ENCODE measurements at places on chromosomes 2 and 18.

DNA sequence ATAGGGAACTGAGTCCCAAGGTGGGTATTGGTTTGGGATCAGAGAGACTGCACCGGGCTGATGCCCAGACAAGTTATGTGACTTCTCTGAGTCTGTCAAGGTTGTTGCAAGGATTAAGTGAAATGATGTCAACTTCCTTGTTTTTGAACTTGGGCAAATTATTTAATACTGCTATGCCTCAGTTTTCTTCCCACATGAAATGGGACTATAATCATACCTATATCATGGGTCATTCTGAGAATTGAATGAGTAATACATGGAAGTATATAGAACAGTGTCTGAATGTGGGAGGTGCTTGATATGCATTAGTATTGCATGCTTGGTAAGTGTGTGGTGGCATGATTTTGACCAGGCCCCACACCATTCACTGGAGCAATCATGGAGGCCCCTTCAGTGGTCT is 99.0 kb downstream of the PRKCE start:
- no peak for DNase-seq

DNA sequence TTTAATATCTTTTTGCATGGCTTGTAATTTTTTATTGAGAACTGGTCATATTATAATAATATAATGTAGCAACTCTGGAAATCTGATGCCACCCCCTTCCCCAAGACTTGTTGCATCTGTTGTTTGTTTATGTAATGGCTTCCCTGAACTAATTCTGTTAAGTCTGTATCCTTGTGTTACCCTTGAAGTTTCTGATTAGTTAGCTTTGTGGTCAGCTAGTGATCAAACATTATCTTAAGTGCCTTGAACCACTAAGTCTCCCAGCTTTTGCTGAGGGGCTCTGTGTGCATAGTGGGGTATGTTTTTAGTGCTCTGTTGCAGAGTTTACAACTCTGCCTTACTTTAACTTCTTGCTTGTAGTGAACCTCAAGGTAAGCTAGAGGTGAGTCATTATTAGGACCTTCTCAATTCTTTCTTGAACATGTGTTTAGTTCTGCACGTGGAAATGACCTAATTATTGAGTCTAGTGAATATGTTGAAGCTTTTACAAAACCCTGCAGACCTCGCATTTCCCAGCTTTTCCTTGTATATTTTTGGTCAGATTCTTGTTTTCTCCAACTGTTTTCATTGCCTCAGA is 24.8 kb downstream of the SMCHD1 start:
- DNase-seq = no peak

- DNase-seq = no peak
These were observed 140.5 kb downstream of the ST6GAL2 start for GRCh38 chr2:106745468-106745867.

DNA sequence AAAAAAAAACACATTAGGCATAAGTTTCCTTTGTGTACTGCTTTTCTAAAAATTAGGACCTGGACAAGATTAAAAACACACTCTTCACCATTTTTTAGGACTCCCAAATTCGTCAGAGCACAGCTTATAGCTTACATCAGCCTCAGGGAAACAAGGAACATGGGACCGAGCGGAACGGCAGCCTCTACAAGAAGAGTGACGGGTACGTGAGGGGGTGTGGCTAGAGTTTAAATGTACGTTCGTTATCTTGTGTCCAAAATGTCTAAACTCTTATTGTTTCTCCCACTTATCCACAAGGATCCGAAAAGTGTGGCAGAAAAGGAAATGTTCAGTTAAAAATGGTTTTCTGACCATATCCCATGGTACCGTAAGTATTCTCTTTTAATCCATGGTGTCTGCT is 78.9 kb downstream of the ITGB1BP1 start:
- DNase-seq = no peak

DNA sequence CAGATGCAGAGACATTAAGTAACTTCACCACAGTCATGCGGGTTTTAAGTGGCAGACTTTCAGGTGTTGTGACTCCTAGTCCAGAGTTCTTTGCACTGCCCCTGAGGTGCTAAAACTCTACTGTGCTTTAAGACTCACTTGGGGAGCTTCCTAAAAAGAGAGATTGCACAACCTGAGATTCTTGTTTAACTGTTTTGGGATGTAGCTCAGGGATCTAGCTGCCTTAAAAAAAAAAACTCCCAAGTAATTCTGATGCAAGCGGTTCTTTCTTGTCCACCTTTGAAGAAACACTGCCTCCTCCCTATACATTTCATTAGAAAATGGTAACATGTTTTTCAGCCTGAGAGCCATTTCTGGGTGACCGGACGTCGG is 13.0 kb downstream of the IL37 start:
- no peak for DNase-seq

GRCh38 chr2:226581004-226581403 is 218.6 kb downstream of the IRS1 start:
- no peak for DNase-seq

DNA sequence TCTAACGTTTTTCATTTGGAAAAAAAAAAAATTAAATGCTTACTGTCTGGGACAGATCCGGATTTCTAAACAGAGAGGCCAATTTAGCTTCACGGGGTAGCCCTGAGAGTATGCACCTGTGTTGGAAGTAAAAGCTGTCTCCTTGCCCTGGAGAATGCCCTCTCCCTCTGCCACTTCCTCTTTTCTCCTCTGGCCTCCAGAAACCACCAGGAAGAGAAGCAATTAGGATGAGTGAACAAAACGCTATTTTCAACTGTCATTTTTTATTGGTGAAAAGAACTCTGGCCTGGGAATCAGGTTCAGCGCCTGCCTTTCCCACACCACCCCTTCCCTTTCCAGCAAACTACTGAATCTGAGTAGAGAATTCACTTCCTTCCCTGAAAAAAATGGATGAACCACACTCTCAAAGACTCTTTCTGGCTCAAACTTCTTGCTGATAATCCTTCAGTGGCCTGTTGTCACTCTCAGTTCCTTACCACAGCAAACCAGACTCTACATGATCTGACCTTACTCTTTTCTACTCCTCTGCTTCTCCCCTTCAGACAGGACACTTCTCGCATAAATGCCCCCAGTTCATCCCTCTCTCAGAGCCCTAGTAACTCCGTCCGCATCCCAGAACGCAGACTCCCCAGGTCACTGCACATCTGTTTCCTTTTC is 29.8 kb downstream of the KLF7 start:
- DNase-seq = no peak

DNA sequence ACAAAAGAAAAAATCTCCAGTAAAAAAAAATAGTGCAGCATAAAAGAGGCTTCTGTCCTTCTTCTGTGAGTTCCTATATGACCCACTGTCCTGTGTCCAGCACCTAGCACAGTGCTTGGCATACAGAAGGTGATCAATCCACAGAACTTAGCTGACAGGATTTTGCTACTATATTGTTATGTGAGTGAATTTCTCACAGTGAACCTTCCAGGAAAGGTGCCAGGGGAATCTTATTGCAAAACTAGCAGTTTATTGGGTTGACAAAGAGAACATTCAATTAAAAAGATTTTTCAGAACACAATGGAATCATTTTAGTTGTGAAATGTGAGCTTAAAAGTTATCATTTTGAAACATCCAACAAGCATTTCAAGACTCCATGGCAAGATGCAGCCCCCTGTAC is 12.4 kb upstream of the TRIB2 start:
- peak; percentile 62 for DNase-seq

DNA sequence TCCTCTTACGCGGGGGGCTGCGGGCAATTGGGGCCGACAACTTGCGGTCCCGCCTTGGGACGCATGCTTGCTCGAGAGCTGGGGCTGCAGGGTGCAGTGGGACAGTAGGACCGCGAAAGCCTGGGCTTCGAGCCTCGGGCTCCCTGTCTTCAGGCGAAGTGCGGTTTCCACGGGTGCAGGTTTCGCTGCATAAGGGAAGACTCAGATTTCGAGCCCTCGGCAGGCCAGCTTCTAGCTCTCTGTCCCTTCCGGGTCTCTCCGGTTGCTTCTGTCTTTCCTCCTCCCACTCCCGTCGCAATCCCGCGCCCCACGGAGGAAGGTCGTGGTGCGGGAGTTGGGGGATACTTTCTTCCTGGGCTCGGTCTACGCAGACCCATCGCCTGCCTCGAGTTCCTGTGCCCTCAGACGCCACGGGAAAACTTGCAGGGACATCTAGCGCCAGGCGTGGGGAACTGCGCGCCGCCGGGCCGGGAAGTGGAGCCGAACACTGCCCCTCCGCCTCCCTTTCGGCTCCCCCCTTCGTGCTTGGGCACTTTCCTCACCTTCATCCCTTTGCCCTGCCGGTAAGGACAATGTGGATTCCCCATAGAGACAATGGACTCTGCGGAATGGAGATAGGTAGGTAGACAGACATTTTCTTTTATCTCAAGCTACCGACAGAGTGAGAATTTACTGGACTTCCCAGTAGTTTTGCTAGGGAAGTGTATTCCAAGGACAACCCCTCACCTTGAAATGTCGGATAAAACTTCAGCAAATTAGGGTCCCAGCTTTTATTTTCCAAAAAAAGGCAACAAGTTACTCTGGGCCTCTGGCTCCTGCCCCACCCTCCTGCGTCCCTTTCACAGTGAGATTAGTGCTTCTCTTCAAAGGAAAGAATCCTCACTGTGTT is 4.2 kb upstream of the HOXD13 start:
- DNase-seq = no peak

DNA sequence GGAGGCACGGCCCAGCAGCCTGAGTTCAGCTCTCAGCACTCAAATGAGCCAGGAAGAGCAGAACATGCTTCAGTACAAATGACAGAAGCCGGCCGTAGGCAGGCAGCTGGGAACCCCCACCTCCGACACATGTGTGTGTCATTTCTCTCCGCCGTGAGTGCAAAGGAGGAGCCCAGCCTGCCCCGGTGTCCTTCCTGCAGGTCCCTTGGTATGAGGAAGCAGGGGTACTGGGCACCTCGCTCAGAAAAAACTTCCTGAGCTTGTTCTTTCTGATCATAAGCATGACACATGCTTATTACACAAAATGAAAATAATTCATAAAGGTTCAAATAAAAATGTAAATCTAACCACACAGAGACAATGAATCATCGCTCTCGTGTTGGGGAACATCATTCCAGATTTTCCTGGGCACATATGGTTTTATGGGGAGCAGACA is 35.3 kb downstream of the KCNF1 start:
- no peak for DNase-seq

DNA sequence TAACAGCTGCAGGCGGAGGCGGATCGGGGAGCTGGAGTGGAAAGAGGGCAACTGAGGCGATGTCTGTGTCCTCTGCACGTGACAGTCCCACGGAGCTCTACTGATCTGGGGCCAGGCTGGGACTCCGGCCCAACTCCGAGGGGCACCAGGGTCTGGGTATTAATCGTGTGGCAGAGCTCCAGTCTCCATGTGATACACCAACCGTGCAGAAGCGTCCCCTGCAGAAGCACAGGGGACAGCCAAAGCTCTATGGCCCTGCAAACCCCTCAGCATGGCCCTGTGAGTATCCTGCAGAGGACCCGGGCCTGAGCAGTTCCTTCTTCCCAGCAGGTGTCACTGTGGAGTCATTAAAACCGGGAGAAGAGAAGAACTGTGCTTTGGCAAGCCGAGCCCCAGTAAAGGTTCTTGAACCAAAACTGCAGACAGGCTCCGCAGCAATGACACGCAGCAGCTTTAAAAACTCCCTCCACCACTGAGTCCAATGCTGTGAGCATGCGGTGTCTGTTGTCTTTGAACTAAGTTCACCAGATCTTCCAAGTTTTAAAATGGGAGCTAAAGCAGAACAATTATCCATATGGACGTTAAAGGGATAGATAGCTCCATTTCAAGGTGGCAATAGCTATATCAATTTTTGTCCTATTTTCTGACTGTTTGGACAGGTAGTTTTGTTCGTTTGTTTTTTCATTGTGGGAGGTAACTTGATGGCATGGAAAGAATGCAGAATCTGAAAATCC is 79.4 kb downstream of the TMEM182 start:
- peak; percentile 15 for DNase-seq

DNA sequence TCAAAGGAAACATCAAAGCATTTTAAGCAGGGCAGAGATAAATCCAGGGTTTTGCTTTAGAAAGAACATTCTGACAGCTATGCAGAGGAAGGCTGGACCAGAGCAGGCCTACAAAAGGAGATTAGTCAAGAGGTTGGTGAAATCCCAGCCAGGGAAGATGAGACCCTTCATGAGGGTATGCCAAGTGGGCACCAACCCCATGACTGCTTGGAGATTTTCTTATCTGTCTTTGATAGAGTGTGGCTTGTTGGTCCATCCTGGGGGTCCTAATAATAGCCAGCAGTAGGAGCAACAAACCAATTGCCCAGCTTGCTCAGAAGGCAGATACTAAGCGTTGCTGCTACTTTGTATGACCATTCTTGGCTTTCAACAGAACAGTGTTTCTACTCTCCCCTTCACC is 895.4 kb downstream of the EPHA4 start:
- no peak for DNase-seq

DNA sequence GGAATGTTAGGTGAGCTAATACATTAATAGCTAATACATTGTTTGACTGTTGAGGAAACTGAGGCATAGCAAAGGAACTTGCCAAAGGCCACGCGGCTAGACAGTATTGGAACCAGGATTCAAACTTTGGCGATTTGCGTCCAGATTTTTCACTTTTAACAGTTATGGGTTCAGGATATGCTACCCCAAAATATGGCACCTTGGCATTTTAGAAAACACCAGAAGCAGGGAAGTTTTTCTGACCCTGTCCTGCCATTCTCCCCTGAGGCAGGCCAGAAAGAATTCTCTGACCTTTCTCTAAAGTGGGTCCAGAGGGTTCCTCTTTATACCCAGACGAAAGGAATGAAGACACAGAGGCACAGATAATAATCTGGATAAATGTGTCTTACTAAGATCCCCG is 166.9 kb downstream of the MYCN start:
- no peak for DNase-seq

- no peak for DNase-seq
These were observed 54.3 kb downstream of the PKDCC start for GRCh38 chr2:42102024-42102590.

DNA sequence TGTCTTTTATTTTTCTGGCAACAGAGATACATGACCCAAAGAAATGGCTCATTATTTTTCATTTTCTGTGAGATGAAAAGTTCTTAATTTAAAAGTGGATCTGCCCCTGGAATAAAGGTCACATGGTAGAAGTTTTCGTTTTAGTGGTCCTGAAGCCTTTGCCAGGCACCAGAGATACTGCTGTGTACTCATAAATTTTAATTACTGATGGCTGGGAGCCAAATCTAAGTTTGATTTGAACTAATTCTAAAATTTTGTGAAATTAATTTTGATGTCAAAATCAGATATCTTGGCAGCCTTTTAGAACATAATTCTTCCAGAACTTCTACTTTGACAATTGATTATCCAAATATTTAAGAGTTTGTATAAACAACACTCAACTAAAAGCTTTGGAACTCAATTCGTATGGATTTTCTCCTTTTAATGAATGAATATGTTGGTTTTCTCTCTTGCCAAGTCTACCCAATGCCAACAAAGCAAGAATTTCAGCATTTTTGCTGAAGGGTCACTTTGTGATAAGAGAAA is 128.5 kb upstream of the SP5 start:
- DNase-seq = no peak

DNA sequence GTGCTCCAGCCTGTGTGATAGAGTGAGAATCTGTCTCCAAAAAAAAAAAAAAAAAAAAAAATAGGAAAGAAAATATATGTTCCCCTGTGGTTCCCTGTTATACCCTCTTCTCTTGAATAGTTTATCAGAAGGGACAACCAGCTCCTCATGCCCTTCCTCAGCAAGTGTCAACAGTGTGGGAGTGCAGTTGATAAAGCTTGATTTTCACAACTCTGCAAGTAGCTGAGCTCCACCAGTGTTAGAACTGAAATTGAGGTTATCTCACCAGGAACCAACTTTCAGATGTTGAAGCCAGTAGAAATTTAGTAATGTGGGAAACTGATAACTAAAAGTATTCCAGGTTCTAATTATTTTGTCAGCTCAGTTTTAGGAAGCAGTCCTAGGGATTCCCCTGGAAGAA is 25.1 kb downstream of the NEDD4L start:
- no peak for DNase-seq

All from GM04504 (cell line).